Ascending aorta (tissue), 2 donors: ENCODE measurements at places on chromosomes 7 and 10.

GRCh38 chr10:43781480-43782361 lies 133.0 kb upstream of the ZNF32 start:
- H3K4me1 ChIP-seq, result peaks cover 3% of the 10 kb centered on the region
- no peaks in the 10 kb centered on the region for H3K36me3 ChIP-seq
- no peaks in the 10 kb centered on the region for H3K27me3 ChIP-seq
- no peak overlapping the region for H3K4me3 ChIP-seq
- DNase-seq, result no peak
- H3K27ac ChIP-seq, result no peak overlapping the region

GRCh38 chr7:138008588-138009349 lies 6.9 kb upstream of the CREB3L2 start:
- no peak overlapping the region for H3K27ac ChIP-seq
- H3K27me3 ChIP-seq, result no peaks in the 10 kb centered on the region
- no peak overlapping the region for H3K4me3 ChIP-seq
- no peak for DNase-seq
- H3K36me3 ChIP-seq, result no peaks in the 10 kb centered on the region

DNA sequence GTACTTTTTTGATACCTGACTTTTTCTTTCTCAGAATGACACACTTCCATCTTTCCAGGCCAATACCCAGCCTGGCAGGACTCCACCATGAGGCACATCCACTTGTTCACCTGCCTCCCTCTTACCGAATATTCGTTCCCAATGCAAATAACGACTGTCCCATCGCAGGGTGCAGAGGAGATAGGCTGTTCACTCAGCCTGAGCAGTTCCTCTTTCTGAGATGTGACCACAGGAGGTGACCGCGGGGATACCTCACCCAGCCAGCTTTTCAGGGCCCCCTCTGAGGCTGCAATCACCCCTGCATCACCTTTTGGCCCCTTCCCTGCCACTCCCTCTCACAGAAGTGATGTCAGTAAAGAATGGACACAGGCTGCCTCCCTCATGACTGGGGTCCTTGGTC lies 28.3 kb downstream of the PTPRN2 start:
- H3K4me3 ChIP-seq, result no peak overlapping the region
- no peak overlapping the region for H3K27ac ChIP-seq
- H3K4me1 ChIP-seq, result no peaks in the 10 kb centered on the region

- peak overlapping the region; percentile 94 for H3K27ac ChIP-seq
- DNase-seq, result peak; percentile 59
- peaks cover 51% of the 10 kb centered on the region for H3K36me3 ChIP-seq
- H3K4me1 ChIP-seq, result peaks cover 27% of the 10 kb centered on the region
- no peak overlapping the region for H3K4me3 ChIP-seq
- no peaks in the 10 kb centered on the region for H3K27me3 ChIP-seq
Observed at GRCh38 chr10:124996854-124997215, 54.9 kb downstream of the ZRANB1 start.

- H3K36me3 ChIP-seq, result no peaks in the 10 kb centered on the region
- DNase-seq, result no peak
- H3K27ac ChIP-seq, result no peak overlapping the region
- H3K4me1 ChIP-seq, result no peaks in the 10 kb centered on the region
Observed at GRCh38 chr7:13050703-13051102, 363.3 kb downstream of the ARL4A start.
